ENCODE measurements at places on chromosomes 1 and 21.

DNA sequence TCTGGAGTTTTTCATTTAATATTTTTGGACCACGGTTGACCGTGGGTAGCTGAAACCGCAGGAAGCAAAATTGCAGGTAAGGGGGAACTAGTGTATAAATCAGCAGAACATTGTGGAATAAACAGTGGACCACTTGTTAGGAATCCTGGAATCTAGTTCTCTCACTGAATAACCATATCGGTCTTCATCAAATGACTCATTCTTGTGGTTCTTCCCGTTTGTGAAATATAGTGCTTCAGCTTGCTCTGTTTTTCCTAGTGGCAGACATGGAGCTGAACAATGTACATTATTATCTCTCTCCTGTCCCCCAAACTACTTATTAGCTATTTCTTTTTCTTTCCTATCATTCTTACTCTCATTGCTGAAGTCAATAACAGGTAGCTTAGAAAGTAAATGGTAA lies 61.9 kb downstream of the HSPA13 start:
- DNase-seq: peak; percentile 56

DNA sequence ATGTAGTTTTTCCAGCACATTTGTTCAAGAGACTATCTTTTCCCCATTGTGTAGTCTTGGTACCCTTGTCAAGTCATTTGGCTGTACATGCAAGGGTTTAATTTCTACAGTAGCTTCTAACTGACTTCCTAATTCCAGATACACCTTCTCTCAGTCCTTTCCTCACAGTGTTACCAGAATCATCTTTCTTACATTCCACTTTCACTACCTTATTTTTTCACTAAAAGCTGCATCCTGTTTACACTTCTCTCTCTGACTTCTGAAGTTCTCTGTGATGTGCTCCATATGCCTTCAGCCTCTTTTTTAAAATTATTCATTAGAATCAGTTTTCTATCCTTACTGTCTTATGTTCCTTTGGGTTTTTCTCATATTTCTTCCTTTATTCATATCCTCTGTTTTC lies 57.1 kb upstream of the RWDD3 start:
- DNase-seq: no peak

DNA sequence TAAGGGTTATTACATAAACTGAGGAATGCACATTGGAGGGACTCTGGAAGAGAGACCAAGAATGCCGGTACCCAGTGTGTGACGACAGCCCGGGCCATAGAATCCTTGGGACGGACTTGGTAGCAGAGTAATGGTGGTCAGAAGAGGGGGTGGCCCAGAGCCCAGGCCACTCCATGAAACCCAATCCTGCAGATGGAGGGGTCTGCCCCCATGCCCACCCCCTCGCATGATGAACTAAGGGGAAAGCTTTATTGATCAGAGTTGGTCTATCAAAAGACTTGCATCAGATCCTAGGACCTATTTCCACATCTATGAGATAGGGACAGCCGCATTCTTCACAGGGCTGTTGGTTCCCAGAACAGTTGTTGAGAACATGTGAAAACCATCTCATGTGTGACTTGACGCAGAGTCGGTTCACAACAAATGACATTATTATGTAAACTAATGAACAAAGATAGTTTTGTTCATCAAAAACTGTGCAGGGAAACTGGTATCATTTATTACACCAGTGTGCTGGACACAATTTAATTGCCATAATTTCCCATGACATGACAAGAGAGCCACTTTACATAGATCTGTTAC lies 21.5 kb upstream of the SDC3 start:
- no peak for DNase-seq

- DNase-seq: no peak
These were observed 118.2 kb downstream of the PCBP3 start for GRCh38 chr21:45761704-45762103.

DNA sequence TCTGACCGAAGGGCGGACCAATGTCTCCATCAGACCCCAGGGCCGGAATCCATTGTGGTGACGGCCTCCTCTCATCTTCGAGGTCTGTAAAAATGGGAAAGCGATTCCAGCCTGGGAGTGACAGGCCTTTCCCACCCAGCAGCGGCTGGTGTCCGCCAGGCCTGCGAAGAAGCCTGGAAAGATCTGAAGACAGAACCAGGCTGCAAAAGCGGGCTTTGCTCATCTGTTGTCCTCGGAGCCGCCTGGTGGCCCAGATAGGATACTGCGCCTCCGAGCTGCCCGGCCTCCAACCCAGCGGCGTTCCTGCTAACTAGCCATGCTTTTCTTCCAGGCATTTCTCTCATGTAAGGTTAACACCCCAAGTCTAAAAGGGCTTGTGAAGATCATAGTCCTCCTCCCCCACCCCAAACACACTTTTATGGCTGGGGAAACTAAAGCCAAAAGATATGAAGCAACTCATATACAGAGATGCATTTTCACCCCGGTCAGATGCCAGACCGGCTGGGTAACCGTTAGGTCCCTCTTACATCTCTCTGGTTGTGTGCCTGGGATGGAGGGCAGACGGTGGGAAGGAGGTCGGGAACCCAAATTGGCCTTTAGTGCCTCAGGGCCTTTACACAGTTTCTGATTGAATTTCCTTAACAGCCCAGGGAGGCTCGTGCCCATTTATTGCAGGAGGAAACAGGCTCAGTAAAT lies 1.9 kb upstream of the DHRS3 start:
- peak; percentile 88 for DNase-seq

DNA sequence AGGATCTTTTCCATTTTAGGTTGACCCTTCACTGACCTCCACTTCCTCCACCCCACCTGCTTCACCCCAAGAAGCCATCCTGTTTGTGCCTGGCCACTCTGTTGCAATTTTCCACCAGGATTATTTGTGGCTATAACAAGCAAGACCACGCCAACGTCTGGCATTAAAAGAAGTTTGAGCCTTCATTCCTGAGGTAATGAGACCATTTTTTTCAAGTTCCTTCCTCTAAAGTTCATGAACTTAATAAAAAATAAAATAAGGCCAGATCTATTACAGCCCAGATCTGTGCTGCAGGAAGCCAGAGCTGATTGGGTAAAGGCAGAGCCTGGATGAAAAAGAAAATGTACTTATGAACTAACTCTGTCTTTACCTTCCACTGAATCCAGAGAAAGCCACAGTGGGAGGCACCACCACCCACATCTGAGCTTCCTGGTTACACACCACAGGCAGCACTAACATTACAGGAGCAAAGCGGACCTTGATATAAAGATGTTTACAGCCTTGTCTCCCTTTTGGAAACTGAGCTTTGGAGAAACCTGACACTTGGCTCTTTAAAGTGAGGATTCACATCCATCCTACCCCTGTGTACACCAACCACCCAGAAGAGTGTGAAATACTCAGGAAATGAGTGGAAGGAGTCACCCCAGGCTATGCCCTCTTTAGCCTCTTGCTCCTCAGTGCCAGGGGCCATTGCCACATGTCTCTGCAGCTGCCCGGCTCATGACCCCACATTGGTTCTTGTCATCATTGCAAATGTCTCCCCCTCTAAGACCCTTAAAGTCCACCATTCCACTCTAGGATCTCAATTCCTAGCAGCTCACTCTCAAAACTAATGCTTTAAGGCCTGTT lies 293.6 kb downstream of the PLPP3 start:
- DNase-seq: no peak

GRCh38 chr1:161069731-161070270 lies at the start of gene ARHGAP30:
Gene ARHGAP30 (minus strand): TSS chr1:161069891. CDS start chr1:161069624, 267 bp downstream.
- no peak for DNase-seq

- no peak for DNase-seq
These were observed 157.2 kb upstream of the COL11A1 start for GRCh38 chr1:103265551-103265950.

GRCh38 chr1:4561205-4561604 lies 93.2 kb upstream of the AJAP1 start:
- no peak for DNase-seq

- peak; percentile 81 for DNase-seq
These were observed 26.7 kb upstream of the RBM15 start for GRCh38 chr1:110312188-110313121.

GRCh38 chr1:11731691-11732283 lies 4.1 kb upstream of the AGTRAP start:
- peak; percentile 10 for DNase-seq

DNA sequence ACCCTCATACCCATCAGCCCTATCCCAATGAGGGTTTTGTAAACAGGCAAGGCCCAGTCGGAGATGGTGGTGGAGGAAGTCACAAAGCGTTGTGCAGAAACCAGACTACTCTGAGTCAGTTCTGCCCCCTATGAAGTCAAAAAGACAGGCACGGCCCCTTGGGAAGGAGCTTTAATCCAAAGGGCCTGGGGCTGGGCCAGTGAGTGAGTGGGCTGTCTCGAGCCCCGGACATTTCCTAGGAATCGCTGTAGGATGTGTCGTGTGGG lies 442 bp upstream of the AHCYL1 start:
- peak; percentile 23 for DNase-seq

DNA sequence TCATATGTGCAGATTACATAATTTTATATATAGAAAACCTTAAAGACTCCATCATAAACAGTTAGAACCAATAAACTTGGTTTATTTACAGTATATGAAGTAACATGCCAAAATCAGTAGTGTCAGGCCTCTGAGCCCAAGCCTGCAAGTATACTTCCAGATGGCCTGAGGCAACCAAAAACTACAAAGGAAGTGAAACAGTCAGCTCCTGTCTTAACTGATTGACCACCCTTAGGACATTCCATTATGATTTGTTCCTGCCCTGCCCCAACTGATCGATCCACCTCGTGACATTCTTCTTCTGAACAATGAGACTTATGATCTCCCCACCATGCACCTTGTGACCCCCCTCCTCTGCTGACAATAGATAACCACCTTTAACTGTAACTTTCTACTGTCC lies 630.3 kb downstream of the AMY1C start:
- no peak for DNase-seq

DNA sequence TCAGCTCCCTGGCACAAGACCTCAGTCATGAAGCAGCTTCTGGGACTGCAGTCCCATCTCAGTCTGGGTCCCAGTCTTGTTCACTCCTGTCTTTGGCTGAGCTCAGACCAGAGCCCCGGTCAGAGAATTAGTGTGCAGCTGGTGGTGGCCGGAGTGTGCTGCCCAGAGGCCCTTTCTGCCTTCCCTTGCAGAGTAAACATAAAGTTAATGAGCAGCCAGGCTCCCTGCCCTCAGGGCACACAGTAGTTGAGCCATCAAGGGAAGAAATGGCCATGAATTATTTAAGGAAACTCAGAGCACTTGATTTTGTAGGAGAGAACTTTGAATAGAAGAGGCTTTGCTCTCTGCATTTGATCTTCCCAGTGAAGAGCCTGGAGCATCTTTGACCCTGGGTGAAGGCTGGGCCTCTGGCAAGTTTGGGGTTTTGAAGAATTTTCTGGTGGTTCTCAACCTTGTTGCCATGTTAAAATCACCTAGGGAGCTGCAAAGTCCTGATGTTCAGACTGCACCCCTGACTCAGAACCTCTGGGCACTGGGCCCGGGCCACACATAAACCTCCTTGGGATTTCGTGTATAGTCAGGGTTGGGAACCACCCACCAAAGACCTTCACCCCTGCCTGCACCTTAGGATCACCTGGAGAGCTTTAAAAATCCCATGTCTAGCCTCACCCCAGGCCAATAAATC lies 26.4 kb upstream of the SELENON start:
- peak; percentile 72 for DNase-seq

DNA sequence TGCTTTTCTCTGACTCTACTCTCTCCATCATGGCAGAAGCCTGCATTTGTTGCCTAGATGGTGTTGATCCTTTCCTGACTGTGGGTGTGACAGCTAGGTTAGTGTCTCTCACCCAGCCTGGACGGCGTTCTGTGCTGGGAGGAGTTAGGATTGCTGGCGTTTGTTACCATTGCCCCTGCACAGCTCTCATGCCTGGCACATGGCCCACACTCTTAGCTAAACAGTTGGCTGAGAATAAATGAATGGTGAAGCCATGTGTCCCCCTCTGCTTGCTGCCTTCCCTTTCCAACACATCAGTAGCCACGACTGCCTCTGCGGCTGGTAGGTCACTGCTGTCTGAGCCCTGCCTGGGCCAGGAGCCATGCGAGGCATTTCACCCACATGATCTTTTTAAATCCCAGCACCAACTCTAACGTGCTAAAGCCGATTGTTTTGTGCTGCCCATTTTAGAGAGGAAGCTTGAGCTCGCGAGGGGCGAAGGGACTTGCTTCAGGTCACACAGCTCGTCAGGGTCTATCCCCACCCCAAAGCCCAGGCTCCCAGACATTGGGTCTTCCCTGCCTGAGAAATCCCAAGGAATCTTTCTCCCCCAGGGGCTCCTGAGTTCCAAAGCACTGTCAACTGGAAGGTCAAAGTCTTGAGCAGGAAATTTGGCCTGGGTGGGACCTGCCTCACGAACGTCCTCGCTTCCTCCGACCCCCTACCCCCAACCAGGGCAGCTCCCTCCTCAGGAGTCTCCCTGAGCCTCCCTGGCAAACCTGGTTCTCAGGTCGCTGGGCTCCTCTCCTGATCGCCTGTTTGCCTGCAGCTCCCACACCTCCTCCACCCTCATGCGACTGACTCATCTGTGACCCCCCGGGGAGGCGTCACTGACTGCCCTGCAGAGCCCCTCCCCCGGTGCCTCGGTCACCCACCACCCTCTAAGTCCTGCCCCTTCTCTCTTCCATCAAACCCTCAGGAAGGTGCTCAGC lies 271.7 kb upstream of the C1orf174 start:
- no peak for DNase-seq

DNA sequence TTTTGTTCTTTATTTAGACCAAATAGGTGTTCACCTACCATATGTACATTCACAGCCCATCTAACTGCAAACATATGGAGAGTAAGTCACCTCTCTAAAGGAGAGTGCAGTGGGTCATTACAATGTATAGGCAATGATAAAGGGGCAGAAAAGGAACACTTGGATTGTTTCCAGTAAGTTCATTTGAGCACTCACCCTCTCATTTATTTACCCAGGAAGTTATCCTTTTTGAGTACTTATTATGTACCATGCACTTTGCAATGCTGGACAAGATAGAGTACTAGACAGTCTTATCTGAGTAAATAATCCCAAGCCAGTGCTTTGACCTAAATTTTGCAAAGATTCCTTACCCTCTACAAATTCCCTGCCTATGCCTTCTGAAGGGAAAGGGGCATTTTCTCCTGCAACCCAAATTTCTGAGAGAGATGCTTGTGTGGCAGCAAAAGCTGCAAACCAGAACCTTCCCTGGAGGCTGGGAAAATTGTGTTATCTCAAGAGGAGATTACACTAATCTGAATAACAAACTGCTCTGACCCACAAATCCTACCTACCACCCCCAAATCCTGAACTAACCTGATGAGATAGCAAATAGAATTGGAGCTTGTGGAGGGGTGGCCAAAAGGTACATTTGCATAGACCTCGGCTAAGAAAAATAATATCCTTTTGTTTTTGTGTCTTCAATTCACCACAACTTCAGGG lies 18.6 kb upstream of the RGS8 start:
- DNase-seq: no peak

- DNase-seq: no peak
These were observed 59.0 kb upstream of the C8B start for GRCh38 chr1:57024855-57025254.

GRCh38 chr1:13432251-13432650 lies 22.0 kb downstream of the PRAMEF20 start:
- DNase-seq: no peak

- no peak for DNase-seq
These were observed 5.5 kb upstream of the PADI1 start for GRCh38 chr1:17199267-17200044.

- no peak for DNase-seq
These were observed 62.6 kb upstream of the FAM20B start for GRCh38 chr1:178962853-178963711.

GRCh38 chr1:160367516-160367900 lies 637 bp downstream of the NHLH1 start:
- no peak for DNase-seq

GRCh38 chr1:155124503-155125463 lies 2.9 kb upstream of the EFNA1 start:
- DNase-seq: peak; percentile 34

Data from PC-3 (cell line).